ENCODE measurements at places on chromosomes 16 and 17. TPM values are rescaled to one million over a fixed set of nuclear protein-coding genes. Genes with fewer than 3 reads are reported as not detected.

DNA sequence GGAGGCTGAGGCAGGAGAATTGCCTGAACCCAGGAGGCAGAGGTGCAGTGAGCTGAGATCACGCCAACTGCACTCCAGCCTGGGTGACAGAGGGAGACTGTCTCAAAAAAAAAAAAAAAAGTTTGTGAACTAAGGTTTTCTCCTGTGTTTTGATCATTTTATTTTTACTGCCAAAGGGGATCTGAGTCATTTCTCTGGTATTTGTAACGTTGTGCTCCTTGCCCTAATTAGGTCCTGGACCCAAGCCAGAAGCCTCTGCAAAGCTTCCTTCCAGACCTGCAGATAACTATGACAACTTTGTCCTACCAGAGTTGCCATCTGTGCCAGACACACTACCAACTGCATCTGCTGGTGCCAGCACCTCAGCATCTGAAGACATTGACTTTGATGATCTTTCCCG, 32.1 kb downstream of the IST1 start:
- peak; percentile 20 for DNase-seq

CCDC200 gene
- not detected for total RNA-seq

GRCh38 chr17:60993497-60993896, 315.8 kb downstream of the BCAS3 start:
- no peak for DNase-seq

DNA sequence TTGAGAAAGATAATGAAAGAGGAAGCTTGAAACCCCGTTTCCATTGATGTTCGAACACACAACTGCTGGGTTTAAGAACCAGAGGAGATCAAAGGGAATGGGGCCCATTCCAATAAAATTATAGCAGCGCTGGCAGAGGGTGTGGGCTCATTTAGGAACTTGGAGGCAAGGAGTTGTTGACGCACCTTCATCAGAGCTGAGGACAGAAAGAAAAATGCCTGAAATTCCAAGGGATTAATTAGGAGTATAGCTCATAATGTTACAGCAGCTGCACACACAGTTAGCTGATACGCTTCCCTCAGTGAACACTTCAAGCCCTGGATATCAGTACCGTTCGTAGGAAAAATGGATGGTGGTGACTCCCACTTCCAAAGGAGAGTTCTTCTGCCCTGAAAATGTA, 127.2 kb downstream of the AXIN2 start:
- no peak for DNase-seq

- peak; percentile 82 for DNase-seq
These were observed 23.8 kb downstream of the SPHK1 start for GRCh38 chr17:76408037-76408849.
